ENCODE measurements at places on chromosomes 1 and 21.

DNA sequence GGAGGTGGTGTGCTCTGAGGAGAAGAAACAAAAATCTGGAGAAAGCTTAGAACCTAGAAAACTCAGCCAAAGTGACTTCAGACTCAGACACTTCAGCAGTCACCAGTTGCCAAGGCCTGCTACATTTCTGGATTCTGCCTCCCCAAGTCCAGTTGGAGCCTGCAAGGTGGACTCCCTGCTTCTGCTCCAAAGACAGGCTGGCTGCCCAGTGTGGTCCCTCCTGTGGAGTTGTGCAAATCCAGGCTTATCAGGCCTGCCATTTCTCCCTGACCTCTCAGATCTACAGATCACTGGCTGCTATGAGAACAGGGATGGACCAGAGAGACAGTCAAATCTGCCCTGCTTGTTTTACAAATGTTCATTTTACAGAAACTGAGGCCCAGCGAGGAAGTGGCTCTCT is 9.9 kb downstream of the CACHD1 start:
- DNase-seq = no peak

GRCh38 chr1:192756314-192756713 is 52.5 kb upstream of the RGS2 start:
- DNase-seq = no peak

GRCh38 chr1:230994860-230995259 is 16.0 kb downstream of the ARV1 start:
- DNase-seq = no peak

- DNase-seq = no peak
These were observed 25.0 kb upstream of the EPHB2 start for GRCh38 chr1:22685591-22686059.

- no peak for DNase-seq
These were observed 2.7 kb upstream of the VANGL2 start for GRCh38 chr1:160397651-160398050.

DNA sequence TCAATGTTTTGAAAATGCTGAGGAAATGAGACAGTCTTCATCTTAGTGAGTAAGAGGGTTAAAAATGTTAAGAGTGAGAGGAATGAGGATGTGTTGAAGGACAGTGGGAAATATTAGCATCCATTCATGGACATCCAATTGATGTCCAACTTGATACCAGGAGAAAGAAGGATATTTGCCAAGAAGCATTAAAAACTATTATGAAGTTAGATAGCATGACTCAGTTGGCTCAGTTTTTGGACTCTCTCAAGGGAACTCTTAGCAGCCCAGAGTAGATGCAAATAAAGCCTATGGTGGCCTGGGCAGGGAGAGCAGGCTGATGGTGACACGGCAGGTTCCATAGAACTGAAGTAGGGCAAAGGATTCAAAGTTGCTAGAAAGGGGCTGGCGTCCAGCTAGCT is 171.0 kb downstream of the ZZZ3 start:
- DNase-seq = no peak

- no peak for DNase-seq
These were observed 1239.3 kb downstream of the MRPL39 start for GRCh38 chr21:24367936-24368335.

- DNase-seq = no peak
These were observed 876 bp downstream of the EFCAB7 start for GRCh38 chr1:63524201-63524600.

- no peak for DNase-seq
These were observed 409.4 kb downstream of the VAV3 start for GRCh38 chr1:107555578-107555977.

GRCh38 chr1:98674075-98674781 is 12.7 kb downstream of the SNX7 start:
- no peak for DNase-seq

DNA sequence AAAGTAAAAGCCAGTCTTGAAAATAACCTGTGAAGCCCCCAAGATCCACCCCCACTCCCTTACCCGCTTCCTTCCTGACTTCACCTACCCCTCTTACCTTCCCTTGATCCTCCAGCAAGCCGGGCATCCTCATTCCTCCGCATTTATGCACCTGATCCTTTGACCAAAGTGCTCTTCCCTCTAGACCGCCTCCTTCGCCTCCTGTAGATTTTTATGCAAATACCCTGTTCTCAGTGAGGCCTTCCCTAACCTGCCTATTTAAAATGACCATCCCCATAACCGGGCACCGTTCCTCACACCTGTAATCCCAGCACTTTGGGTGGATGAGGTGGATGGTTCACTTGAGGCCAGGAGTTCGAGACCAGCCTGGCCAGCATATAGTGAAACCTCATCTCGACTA is 1.1 kb upstream of the NENF start:
- no peak for DNase-seq

DNA sequence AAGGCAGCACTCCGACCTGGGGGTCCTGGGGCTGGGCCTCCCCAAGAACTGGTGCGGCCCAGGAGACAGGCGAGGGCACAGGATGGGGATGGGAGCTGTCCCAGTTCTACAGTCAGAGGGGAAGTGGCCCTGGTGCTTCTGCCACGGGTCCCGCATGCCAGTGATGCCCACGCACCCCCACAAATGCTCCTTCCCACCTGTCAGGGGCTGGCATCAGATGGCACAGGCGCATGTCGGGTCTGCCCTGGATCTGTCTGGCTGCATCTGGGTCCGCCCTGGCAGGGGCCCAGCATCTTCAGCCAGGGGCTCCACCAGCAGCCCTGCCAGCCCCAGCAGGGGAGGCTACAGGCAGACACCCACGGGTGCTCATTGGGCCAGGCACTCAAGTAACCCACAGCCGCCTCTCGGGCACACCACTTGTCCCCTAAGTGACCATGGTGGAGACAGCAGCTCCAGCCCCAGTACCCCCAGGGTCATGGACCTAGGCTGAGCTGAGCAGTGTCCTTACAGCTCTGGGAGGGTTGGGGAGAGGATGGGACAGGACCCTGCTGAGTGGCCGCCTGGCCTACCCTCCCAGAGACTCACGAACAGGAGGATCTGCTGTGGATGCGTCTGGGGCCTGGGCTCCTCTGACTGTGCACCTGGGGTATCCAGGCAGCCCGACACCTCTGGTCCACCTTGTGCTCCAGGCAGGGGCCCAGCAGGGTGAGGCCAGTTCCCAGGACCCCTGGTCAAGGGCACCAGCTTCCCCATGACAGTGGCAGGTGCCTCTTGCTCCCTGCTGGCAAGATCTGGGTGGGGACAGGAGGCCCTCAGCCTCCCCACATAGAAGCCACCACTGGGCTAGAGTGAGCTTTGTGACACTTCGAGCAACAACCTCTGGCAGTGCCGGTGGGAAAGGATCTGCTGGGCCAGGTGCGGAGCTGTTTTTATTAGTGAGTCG is 5.4 kb downstream of the SMIM1 start:
- no peak for DNase-seq

DNA sequence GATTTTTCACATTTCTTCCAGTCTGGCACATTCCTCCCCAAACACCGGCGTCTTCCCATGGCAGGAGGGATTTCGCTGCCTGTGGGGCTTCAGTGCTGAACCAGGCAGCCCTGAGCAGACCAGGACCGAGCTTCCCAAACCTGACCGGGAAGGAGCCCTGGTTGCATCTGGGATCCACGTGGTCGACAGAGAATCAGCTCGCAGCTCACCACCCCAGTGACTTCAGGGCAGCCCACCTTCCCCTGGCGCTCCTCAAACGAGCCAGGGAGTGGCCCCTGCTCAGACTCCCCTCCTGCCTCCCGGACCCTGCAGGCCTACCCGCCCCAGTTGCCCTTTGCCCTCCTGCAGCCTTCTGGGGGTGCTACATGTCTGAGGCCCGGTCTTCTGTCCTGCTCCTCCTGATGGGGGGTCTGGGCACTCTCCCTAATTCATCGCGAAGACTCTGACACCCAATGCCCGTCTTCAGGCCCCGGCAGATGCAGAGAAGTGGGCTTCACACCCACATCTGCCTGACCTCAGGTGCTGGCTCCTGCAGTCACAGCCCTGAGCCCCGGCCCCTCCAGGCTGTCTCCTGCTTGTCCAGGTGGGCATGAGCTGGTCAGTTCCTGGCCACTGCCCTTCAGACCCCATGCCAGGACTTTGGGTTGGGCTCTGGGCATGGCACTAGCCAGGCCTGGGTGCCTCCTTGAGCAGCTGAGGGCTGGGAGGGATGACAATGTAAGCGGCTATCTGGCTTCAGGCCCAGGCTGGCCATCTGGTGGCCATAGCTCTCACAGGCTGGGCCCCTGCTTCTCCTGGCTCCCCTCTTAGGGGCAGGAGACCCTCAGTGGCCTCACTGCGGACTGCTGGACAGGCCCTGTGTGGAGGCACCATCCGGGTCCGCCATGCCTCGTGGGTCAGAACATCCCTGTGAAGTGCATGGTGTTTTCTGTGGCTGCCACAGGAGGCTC is 26.1 kb upstream of the PRSS38 start:
- DNase-seq = no peak

GRCh38 chr1:213720032-213720431 is 267.7 kb upstream of the PROX1 start:
- no peak for DNase-seq

- no peak for DNase-seq
These were observed 4.1 kb downstream of the SEMA4A start for GRCh38 chr1:156157506-156157905.

Data from nucleus accumbens (tissue), 56 donors.